Bronchial epithelial cell (primary cell): ENCODE measurements at places on chromosomes 5 and 9. TPM values are rescaled to one million over a fixed set of nuclear protein-coding genes. Genes with fewer than 3 reads are reported as not detected.

The CATSPER3 gene
- total RNA-seq = under 0.01 and 0.26 TPM in 2 replicates

The PHYHD1 gene
- total RNA-seq = 1.1 and 3.8 TPM in 2 replicates

The FAM120AOS gene
- total RNA-seq = 47.1 and 63.1 TPM in 2 replicates

The OR1J2 gene
- total RNA-seq = not detected in 2 replicates

The C5orf63 gene
- 4.5 and 5.9 TPM in 2 replicates for total RNA-seq

The PFN3 gene
- total RNA-seq = not detected in 2 replicates

The MYORG gene
- total RNA-seq = 2.1 and 5.1 TPM in 2 replicates

The C9orf43 gene
- 0.13 and 0.53 TPM in 2 replicates for total RNA-seq

The ESM1 gene
- not detected in 2 replicates for total RNA-seq

The TMEM252 gene
- not detected in 2 replicates for total RNA-seq

The INSL6 gene
- total RNA-seq = not detected in 2 replicates

The CCDC152 gene
- total RNA-seq = under 0.01 and 0.38 TPM in 2 replicates

The LCN6 gene
- not detected in 2 replicates for total RNA-seq
